ENCODE measurements at places on chromosomes 2 and 18.

DNA sequence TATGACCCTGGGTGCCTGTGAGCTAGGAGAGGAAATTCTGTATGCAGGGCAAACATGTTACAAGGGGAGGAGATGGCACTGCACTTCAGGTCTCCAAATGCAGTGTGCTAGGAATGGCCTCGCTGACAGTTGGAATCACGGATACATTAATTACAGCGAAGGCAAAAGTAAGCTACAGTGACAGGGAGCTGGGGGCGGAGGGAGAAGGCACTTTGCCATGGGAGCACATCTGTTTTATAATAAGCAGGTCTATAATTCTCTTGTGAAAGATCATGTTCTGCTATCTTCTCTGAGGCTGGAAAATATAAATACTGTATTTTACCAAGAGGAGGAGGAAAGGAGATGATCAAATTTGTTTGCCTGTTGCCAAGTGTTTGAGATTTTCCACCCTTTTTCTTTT lies 56.3 kb upstream of the FZD5 start:
- no peak for DNase-seq

- no peak for DNase-seq
Measured at GRCh38 chr2:183164650-183165015, 40.4 kb downstream of the NUP35 start.

DNA sequence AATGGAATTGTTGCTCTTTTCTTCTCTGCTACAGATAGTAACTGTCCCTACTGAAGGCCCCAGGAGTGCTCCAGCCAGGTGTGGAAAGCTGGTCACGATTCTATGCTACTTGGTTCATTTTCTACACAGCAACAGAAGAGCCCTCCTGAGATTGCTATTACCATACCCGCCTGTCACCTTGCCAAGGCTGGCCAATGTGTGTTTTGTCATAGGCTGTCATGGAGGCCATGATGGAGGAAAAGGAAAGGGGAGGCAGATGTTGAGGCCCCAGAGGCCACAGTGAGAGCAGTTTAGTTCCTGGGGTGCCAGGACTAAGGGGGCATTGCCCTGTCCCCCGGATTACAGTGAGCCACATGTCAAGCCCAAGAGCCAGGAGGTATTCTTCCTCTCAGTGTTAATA lies 952 bp downstream of the ELMOD3 start:
- DNase-seq: no peak

- DNase-seq: no peak
Measured at GRCh38 chr2:233820774-233821105, 33.6 kb downstream of the HJURP start.

- DNase-seq: no peak
Measured at GRCh38 chr2:216559625-216560156, 61.0 kb downstream of the RPL37A start.

GRCh38 chr18:37385846-37386778 lies 179.5 kb downstream of the CELF4 start:
- DNase-seq: peak; percentile 46

- no peak for DNase-seq
Measured at GRCh38 chr2:69221960-69222751, 164.9 kb downstream of the GFPT1 start.

GRCh38 chr2:28342081-28342967 lies 50.3 kb upstream of the FOSL2 start:
- peak; percentile 8 for DNase-seq

- no peak for DNase-seq
Measured at GRCh38 chr2:234293973-234294372, 202.9 kb downstream of the ARL4C start.

- DNase-seq: no peak
Measured at GRCh38 chr2:9538000-9538507, 17.6 kb downstream of the ADAM17 start.

DNA sequence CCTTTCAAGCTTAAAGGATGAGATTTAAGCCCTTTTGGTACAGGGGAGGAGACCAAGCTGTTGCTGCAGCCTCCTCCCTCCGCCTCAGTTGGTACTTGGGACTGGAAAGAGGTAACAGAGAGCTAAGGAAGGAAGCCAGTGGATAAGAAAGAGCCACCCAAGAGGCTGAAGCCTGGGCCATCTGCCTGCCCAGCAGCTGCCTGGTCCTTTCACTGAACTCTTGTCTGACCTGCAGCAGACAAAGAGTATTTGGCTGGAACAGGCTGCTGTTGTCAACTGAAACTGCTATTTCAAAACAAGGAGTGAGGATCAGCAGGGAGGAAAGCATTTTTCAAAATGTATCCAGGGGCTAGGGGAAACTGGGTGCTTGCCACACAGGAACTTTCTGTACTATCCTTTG lies 30.3 kb downstream of the TNS1 start:
- peak; percentile 2 for DNase-seq

GRCh38 chr18:39786477-39786876 lies 2168.6 kb upstream of the PIK3C3 start:
- DNase-seq: no peak

GRCh38 chr2:168981651-168982050 lies 49.5 kb downstream of the ABCB11 start:
- no peak for DNase-seq

DNA sequence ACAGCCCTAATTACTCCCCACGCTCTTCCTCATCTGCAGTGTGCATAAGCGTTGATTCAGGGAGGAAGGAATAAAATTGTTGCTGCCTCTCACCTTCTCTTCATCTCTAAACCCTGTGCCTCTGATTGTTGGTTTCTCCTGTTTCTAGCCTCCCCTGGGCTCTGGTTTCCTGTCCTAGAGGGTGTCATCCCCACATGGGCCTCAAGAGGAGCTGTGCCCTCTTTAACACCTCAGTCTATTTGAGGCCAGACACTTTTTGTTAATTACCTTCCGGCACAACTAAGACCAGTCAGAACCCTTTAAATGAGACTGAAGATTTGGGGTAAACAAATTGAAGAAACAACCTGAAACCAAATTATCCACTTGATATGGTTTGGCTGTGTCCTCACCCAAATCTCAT lies 9.7 kb downstream of the CTAGE1 start:
- no peak for DNase-seq

- DNase-seq: no peak
Measured at GRCh38 chr2:64105670-64106461, 38.4 kb downstream of the PELI1 start.

DNA sequence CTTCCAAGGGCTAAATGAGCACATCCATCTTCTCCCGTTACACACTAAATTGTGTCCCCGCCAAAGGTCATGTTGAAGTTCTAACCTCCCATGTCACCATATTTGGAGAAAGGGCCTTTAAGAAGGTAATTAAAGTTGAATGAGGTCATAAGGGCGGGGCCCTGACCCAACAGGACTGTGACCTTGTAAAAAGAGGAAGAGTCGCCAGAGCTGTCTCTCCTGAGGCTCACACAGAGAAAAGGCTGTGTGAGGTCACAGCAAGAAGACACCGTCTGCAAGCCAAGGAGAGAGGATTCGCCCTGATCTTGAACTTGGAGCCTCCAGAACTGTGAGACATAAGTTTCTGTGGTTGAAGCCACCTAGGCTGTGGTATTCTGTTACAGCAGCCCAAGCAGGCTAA lies 24.1 kb downstream of the TRABD2A start:
- DNase-seq: no peak

DNA sequence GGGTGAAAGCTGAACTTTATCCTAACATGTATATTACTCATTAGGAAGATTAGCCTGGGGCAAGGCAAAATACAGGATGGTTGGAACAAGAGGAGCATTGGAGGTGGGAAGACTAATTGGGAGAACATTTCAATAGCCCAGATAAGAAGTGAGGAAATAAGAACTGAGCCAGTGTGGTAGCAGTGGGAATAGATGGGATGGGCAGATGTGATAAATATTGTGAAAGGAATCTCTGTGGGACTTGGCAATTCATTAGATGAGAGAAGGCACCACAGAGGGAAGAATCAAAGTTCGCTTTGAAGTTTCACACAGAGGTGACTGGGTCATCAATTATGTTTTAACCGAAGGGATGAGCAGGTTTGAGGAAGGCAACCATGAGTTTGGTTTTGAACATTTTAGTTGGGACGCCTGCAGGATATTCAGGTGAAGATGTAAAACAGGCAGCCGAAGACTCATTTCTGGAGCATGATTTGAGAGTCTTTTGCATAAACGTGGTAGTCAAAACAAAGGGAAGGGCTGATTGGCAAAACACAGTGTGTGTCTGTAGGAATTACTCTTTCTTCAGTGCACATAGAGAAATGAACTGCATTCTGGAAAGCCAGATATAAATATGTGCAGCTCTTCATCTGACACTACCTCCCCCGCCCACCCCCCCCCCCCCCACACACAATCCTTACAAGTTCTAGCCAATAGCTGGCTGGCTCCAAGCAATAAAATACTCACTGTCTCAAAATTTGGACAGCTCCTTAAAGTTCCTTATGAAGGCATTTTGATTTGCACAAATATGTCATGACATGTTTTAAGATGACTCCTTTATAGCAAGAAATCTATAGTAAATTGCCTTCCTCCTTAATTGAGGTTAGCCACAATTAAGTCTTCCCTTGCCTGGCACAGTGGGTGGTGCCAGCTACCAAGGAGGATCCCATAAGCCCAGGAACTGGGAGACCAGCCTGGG lies 1.9 kb upstream of the SLC1A4 start:
- no peak for DNase-seq

DNA sequence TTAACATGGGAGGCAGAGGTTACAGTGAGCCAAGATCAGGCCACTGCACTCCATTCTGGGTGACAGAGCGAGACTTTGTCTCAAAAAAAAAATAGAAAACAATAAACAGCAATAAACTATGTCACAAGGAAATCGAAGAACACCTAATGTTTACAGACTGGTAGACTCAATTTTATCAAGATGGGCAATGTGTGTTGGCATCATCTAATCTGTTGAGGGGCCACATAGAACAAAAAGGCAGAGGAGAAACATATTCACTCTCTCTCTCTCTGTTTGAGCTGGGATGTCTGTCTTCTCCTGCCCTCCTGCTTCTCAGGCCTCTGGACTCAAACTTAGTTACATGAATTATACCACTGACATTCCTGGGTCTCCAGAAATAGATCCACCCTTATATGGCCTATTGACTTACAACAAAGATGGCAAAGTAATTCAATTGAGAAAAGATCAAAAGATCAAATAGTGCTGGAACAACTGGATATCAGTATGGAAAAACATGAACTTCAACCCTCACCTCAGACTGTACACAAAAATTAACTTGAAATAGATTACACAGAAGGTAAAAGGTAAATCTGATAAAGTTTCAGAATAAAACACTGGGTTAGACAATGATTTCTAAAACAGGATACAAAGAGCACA lies 703.8 kb upstream of the CRIM1 start:
- no peak for DNase-seq

- peak; percentile 72 for DNase-seq
Measured at GRCh38 chr2:188303363-188304031, 11.8 kb downstream of the GULP1 start.

- DNase-seq: no peak
Measured at GRCh38 chr2:148044322-148044721, 23.4 kb downstream of the MBD5 start.

DNA sequence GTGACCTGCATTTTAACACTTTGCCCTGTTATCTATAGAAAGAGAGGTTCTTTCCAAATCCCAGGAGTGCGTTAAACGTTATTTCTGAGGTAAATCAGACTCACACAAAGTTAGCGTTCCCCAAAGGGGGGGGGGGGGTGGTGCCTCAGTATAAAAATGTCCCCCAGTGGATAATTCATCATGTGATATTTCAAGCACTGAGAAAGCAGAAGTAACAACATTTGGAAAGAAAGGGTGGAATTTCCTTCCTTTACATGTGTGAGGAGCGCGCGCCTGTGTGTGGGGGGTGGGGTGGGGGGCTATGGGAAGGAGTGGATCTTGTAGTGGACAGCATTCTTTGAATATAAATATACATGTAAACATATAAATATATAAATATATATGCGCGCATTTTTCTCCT lies 630.9 kb downstream of the NYAP2 start:
- no peak for DNase-seq
